ENCODE measurements at places on chromosomes 4 and X. TPM values are rescaled to one million over a fixed set of nuclear protein-coding genes. Genes with fewer than 3 reads are reported as not detected.

CT47B1 gene
- not detected for total RNA-seq

HSFX2 gene
- not detected for total RNA-seq

CXCL6 gene
- not detected for total RNA-seq

ARHGAP36 gene
- total RNA-seq, result not detected

PDZD11 gene
- 28.0 TPM for total RNA-seq

NPNT gene
- not detected for total RNA-seq

ALAS2 gene
- total RNA-seq, result not detected

INTS6L gene
- 19.1 TPM for total RNA-seq

PABPC5 gene
- not detected for total RNA-seq

TMEM131L gene
- total RNA-seq, result 30.9 TPM

FRMD7 gene
- total RNA-seq, result not detected

GLRA3 gene
- total RNA-seq, result not detected

DYNLT3 gene
- 20.4 TPM for total RNA-seq

EFHC2 gene
- total RNA-seq, result not detected

WNK3 gene
- total RNA-seq, result 0.36 TPM

SPIN4 gene
- 5.9 TPM for total RNA-seq

GYPA gene
- not detected for total RNA-seq

JCHAIN gene
- not detected for total RNA-seq

EVC2 gene
- total RNA-seq, result 0.82 TPM

NEXMIF gene
- 0.08 TPM for total RNA-seq

ASB9 gene
- 0.23 TPM for total RNA-seq

GPR34 gene
- 0.97 TPM for total RNA-seq

GATA1 gene
- total RNA-seq, result not detected

WDR17 gene
- 1.4 TPM for total RNA-seq

RTL9 gene
- not detected for total RNA-seq

OTC gene
- not detected for total RNA-seq

GAGE1 gene
- total RNA-seq, result not detected

GLUD2 gene
- total RNA-seq, result 1.4 TPM

ADH7 gene
- not detected for total RNA-seq

FAM236A gene
- not detected for total RNA-seq

HS6ST2 gene
- total RNA-seq, result 0.13 TPM

ADAMTS3 gene
- total RNA-seq, result 0.02 TPM

TBC1D8B gene
- total RNA-seq, result 1.1 TPM

TMPRSS11D gene
- total RNA-seq, result not detected

EREG gene
- total RNA-seq, result not detected

KLB gene
- total RNA-seq, result not detected

MAGEA2B gene
- not detected for total RNA-seq

TLL1 gene
- not detected for total RNA-seq

SPANXN2 gene
- total RNA-seq, result not detected

RAB41 gene
- not detected for total RNA-seq

MAGEA11 gene
- not detected for total RNA-seq

MAB21L2 gene
- not detected for total RNA-seq

C4orf51 gene
- total RNA-seq, result not detected

SNCA gene
- not detected for total RNA-seq
